Activated naive CD4-positive, alpha-beta T cell (primary cell): ENCODE measurements at places on chromosomes 13 and 19.
A peak's percentile ranks its signal among the peaks of the same experiment; 100 is the strongest.

DNA sequence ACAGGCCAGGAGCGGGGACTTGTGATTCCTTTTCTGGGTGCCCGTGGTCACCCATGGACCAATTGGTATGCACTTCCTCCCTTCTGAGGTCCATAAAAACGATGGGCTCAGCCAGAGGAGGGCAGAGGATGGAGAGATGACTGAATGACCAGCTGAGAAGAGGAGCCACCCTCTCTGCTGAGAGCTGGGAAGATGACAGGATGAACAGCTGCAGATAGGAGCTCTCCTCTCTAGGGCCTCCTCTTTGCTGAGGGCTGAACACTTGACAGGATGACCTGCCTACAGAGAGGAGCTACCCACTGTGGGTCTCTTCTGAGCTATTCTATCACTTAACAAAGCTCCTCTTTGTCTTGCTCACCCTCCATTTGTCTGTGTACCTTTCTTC is 4.1 kb downstream of the IGFL4 start:
- DNase-seq, result no peak

- DNase-seq, result no peak
Measured at GRCh38 chr13:103531278-103531677, 465.1 kb upstream of the SLC10A2 start.

DNA sequence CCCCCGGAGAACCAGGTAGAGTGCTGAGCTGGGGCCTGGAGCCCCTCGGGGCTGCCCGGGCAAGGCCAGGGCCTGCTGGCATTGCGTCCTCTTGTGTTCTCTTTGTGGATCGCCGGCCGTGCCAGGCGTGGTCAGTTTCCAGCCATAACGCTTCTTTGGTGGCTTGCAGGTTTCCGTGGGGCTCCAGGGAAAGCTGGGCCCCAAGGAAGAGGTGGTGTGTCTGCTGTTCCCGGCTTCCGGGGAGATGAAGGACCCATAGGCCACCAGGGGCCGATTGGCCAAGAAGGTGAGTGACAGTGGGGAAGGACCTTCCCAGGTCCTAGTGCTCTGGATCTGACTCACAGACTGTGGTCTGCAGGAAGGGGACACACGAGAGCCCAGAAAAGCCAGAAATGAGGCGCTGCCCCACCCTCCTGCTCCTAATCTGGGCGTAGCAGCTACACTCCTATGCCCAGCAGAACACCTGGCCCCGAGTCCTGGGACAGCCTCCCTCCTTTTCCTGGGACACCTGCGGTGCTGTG is 57.5 kb downstream of the RAB20 start:
- no peak for DNase-seq

- no peak for DNase-seq
Measured at GRCh38 chr13:43026262-43026661, 2.9 kb downstream of the DNAJC15 start.

GRCh38 chr13:40787062-40787461 is 2.3 kb upstream of the SLC25A15 start:
- no peak for DNase-seq

DNA sequence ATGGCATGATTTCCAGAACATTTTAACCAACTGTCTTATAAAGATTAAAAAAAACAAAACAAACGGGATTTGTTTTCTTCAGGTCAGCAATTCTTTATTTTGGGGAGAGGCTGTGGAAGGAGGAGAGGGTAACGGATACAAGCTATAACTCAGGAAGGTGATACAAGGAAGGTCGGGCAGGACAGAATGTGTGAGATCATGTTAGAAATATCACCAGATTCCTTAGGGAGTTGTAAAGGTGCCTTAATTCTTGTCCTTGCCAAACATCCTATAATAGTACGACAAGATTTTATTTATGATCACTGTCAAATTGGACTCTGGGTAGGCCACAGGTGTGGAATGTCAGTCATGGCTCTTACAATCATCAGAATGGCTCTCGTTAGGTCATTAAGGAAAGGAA is 503.1 kb downstream of the DIAPH3 start:
- DNase-seq, result no peak

- DNase-seq, result peak; percentile 89
Measured at GRCh38 chr13:19958155-19959111, at the start of gene ZMYM2. TSS of gene ZMYM2 (plus strand) at chr13:19958727. CDS start at chr13:19993073, 34,346 bp downstream.

GRCh38 chr19:18879579-18880373 is 16.2 kb downstream of the CERS1 start:
- DNase-seq, result no peak

DNA sequence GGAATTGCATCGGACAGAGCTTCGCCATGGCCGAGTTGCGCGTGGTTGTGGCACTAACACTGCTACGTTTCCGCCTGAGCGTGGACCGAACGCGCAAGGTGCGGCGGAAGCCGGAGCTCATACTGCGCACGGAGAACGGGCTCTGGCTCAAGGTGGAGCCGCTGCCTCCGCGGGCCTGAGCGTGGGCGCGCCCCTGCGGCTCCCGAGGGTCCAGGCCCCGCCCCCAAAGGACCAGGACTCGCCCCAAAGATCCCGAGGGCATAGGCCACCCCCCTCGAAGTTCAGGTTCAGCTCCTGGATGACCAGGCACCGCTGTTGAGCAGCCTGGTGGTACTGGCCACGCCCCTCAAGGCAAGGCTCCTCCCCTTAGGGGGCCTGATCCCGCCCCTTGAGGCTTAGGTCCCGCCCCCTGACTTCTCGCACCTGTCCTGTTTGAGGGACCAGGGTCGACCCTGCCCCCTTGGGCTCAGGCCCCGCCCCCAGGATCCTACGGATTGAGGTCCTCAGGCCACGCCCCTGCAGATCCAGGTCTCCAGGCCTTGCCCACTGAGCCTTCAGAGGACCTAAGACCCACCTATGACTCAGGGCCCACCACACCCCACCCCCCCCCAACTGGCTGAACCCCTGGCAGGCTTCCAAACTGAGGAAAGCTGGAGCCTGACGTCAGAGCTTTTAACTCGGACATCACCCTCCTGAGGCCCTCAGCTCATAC is 43.1 kb downstream of the CYP4F22 start:
- DNase-seq, result peak; percentile 54

DNA sequence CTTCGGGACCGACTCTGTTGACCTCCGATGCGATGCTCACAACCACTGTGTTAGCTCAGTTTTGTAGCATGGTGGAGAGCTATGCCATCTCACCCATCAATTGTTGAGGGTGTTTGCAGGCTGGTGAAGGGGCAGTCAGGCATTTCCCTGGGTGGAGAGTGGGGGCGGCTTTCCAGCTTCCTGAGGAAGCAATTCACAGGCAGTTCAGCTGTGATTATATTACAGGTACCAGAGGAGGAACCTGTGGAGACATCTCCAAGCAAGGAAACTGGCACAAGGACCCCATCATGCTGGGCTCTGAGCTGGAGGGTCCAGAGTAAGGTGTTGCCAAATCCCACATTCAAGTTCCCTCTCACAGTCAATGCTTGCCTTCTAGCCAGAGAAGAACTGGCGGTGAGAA is 166.0 kb upstream of the ZNF536 start:
- DNase-seq, result no peak

DNA sequence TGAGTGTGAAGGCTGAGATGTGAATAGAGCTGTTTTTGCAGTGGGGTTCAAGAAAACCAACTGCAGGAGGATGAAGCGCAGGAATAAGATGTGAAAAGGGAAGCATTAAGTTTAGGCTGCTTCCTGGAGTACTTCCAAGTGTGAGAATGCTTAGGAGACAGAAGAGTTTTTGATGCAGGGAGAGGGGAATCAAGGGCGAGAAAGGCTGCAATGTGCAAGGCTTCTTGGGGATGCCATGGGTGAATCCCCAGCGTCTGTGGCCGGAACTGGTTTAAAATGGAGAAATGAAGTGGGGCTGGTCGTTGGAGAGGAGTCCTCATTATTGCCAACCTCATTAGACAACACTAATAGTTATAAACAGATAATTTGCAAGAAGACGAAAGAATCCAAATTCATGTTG is 764.9 kb downstream of the LIG4 start:
- DNase-seq, result no peak

DNA sequence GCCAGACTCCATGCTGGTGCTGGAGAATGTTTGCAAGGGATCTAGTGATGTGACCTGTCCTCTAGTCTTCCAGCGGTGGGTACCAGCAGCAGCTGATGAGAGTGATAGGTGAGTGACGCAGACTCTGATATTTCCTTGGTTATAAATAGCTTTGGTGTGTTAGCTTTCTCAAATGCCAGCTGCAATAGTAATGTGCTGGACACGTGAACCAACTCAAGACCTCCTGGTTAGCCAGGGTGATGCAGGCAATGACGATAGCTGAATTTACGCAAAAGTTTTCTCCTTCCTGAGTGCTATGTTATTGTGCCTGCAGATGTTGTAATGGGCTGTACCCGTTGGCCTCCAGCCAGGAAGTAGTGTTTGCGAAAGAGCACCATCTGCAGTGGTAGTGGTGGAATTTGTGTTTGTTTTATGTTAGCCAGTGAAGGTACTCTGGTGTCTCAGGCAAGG is 129.5 kb downstream of the CYSLTR2 start:
- DNase-seq, result no peak

DNA sequence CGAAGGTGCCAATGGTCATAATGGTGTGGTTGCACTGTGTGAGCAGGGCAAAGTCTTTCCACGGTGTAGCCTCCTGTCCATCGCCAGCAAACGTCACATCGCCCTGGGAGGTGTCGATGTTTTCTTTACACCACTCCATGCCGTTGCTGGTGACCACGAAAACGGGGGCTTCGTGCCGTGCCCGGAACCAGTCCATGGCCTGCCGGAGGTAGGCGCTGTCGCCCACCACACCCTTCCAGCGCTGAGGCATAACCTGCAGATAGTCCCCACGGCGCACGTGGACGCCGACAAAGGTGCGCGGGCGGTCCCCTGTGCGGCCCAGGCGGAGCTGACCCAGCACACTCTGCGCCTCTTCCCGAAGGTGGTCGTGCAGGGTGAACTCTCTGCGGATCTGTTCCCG is 2.1 kb downstream of the FUT1 start:
- no peak for DNase-seq

GRCh38 chr19:39007096-39007495 is 25.3 kb downstream of the FBXO27 start:
- no peak for DNase-seq

DNA sequence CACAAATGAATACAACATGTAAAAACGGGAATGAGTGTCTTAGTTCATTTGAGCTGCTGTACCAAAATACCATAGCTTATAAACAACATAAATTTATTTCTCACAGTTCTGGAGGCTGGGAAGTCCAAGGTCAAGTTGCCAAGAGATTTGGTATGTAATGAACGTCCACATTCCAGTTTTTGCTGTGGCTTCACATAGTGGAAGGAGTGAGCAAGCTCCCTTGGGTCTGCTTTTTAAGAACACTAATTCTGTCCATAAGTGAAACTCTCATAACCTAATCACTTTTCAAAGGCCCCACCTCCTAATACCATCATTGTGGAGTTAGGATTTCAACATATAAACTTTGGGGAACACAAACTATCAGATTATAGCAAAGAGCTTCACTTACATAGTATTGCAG is 1189.6 kb downstream of the PCDH9 start:
- no peak for DNase-seq

GRCh38 chr13:51785712-51786424 is 18.1 kb downstream of the DHRS12 start:
- no peak for DNase-seq

DNA sequence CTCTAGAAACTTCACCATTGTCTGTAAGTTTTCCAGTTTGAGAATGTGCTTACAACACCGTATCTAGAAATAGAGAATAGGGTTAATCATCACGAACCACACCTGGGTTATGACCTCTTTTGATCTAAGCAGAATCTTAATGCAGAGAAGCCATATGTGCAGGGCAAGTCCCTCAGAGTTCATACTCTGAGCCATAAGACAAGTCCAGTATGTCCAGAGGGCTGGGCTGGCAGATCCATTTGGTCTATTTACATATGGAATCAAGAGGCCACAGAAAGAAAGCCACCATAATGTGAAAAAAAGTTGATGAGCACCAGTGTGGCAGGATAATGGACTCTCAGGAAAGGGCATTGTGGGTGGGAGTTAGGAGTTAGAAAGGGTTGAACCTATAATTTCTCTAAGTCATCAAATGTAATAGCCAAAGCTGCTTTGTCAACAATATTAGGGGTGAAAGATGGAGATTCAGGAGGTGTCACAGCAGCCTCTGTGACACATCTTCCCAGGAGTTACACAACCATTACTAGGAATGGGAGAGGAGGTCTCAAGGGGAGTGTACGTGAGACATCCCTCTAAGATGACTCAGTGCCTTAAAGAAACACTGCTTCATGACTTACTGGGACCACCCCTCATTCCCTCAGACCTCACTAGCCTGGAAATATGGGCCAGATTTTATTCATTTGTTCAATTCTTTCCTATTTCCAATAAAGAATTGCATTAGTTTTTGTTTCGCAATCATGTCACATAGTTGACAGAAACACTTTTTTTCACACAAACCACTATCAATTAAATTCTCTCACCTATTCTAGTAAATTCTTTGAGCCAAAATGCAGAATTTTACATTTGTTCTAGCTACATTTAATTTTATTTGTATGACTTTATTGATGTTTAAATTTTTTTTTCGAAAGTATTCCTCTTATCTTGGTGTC is 30.4 kb upstream of the OLFM4 start:
- DNase-seq, result no peak

DNA sequence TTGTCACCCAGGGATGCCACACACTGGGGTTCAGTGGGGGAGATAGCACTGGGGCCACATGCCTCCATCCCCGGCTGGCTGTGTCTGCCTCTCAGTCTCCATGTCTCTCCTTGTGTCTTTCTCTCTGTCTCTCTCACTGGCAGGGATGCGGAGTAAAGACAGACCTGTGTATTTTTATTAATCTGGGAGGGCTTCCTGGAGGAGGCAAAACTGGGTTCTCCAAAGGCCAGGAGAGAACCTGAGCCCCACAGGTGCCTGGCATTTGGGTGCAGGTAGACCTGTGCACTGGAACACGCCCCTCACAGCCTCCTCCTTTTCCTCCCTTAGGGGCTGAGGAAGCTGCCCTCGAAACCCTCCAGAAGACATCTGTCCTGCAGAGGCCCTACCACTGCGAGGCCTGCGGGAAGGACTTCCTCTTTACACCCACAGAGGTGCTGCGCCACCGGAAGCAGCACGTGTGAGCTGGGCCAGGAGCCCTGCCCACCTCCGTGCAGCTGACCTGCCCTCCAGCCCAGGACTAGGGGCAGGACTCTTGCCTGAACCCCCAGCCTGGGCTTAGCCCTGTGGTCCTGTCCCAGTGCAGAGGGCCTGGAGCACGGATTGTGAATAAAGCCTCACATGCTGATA is 32.7 kb downstream of the DHX34 start:
- no peak for DNase-seq

GRCh38 chr19:38417544-38418506 is 8.2 kb downstream of the RASGRP4 start:
- DNase-seq, result no peak
